Cortex of kidney (tissue), 1 donor: ENCODE measurements at places on chromosomes 4 and X.

DNA sequence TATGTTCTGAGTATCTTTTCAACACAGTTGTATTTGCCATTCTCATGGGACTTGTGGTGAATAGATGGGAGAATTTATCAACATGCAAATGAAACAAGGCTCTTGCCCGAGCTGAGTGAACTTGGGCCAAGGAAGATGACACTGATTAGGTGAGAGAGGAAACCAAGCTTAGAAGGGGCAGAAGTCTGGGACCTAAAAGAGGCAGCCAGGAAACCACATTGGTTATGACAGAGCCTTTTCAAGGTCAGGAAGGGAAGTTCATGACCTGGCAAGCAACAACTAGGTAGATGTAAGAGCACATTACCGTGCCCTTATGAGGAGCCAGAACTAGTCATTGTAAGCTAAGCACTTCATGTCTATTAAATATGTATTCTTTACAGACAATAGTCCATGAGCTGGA lies 590.3 kb downstream of the PACRGL start:
- no peak for DNase-seq

GRCh38 chr4:95825546-95825945 lies 14.3 kb upstream of the PDHA2 start:
- no peak for DNase-seq

DNA sequence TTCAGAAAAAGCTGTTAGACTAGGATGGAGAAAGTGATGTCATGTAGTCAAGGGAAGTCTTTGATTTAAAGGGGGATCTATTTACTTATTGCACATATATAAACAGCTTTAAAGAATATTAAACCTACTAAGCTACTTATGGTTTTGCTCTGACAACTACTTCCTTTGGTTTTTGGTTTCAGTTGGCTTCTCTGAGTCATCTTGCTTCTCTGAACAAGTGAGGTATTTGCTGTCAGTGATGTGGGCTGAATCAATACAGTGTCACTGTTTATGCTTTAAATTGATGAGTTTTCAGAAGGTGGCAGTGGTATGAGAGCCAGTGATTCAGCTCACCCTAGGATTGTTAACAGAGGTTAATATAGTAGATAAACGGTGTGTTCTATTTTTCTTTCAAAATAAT lies 75.1 kb downstream of the CEP44 start:
- DNase-seq, result no peak

DNA sequence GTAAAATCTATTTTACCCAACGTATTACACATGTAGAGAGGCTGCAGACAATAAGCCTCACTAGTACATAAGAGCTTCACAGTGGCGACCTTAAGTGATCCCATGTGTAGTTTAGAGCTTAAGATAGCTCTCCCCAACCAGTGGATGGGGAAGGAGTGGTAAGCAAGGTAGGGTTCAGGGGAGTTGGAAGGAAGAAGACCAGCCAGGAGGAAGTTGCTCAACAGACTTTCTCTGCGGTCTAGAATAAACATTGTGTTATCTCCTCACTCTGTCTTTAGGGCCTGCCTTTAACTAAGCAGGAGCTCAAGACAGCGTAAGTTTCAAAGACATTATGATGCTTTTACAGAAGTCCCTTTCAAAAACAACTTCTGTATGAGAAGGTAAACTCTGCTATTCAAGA lies 16.8 kb downstream of the MEPE start:
- no peak for DNase-seq

DNA sequence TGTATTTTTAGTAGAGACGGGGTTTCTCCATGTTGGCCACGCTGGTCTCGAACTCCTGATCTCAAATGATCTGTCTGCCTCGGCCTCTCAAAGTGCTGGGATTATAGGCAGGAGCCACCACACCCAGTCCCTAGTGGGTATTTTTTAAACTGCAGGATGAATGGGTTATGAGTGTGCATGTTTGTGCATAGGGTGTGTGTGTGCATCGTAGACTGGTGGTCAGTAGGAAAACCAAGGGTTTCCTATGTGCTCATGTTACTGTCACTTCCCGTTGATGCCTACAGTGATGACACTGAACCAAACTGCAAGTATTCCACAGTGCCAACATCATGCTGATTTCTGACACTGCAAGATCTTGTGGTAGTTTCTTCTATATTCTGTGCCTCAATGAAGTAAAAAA lies 41.1 kb downstream of the DDIT4L start:
- DNase-seq, result no peak

GRCh38 chr4:189597341-189597740 lies 343.3 kb upstream of the FRG1 start:
- DNase-seq, result no peak

DNA sequence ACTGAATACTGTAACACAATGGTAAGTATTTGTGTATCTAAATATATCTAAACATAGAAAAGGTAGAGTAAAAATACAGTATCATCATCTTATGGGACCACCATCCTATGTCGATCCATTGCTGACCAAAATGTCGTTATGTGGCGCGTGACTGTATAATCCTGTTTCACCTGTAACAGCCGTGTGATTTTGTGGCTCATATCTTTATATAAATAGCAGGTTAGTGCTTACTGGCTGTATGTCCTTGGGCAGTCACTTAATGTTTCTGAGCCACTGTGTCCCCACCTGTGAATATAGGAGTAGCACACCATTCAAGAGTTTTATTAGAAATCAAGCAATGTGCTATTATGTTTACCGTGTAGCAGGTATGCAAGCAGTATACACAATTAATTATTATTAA lies 226.2 kb upstream of the FAT1 start:
- no peak for DNase-seq
